ENCODE measurements at places on chromosomes 4 and X. TPM values are rescaled to one million over a fixed set of nuclear protein-coding genes. Genes with fewer than 3 reads are reported as not detected.

MYOZ2 gene
- under 0.01 TPM for total RNA-seq

SSX2B gene
- total RNA-seq, result not detected

KLB gene
- not detected for total RNA-seq

FGF13 gene
- 1.7 TPM for total RNA-seq

TMEM154 gene
- total RNA-seq, result 15.4 TPM

Data from uterine smooth muscle cell (primary cell).